ENCODE measurements at places on chromosomes 3 and 15.

- DNase-seq: peak; percentile 21
Measured at GRCh38 chr15:33675246-33675645, 293.1 kb upstream of the CHRM5 start.

GRCh38 chr3:52046186-52046901 lies 10.0 kb downstream of the DUSP7 start:
- DNase-seq: peak; percentile 99

DNA sequence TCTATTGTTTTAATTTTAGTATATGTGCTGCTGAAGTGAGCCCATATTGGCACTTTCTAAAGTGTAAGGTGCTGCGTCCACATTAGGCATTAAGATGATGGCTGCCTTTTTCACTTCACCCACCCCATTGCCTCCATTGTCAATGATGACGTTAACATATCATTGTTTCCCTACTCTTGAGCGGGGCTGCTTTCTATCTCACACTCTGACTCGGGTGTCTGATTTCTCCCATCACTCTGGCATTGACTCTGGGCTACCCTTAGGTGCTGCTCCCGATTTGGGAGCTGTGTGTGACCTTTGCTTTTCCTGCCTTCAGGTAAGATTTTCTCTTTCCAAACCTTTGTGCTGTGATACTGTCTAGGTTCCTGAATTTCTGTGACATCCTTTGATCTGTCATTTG lies 28.8 kb downstream of the CGNL1 start:
- no peak for DNase-seq

DNA sequence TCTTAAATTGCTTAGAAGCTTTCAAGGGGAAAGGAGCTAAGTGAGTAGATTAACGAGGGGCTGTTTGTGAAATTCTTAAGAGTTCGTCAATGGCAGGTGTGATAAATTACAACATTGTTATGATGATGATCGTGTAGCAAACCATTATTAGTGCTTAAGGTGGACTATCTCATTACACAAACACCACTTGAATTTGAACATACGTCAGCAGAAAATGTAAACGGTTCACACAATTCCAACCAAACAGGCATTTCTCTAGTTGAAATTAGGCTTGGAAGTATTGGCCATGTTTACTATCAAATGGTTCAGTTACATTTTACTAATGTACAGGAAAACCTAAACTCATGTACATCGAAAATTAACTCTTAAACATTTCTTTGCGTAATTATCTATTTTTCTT lies 102.8 kb downstream of the PYDC2 start:
- no peak for DNase-seq

DNA sequence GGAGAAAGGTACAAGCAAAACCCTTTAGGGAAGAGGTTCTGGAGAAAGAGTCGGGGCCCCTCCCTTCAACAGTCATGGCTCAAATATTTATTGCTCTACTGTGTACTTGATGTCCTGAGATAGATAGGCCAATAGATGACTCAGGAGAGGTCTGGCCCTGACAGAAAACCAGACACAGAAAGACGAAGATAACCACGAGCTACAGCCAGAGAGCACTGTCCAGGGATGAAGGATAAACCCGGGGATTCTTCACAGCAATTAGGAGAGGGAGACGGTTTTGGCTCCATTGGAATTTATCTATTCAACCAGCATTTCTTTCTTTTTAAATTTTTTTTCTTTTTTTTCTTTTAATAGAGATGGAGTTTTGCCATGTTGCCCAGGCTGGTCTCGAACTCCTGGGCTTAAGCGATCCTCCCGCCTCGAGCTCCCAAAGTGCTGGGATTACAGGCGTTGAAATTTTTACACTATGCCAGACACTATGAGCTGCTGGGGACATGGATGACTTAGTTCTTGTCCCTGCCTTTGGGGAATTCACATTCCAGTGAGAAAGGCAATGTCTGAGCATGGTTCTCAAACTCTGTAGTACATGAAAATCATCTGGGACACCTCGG lies 4.6 kb upstream of the CIDEC start:
- peak; percentile 95 for DNase-seq

GRCh38 chr3:83002869-83003445 lies 1241.5 kb upstream of the GBE1 start:
- DNase-seq: no peak

DNA sequence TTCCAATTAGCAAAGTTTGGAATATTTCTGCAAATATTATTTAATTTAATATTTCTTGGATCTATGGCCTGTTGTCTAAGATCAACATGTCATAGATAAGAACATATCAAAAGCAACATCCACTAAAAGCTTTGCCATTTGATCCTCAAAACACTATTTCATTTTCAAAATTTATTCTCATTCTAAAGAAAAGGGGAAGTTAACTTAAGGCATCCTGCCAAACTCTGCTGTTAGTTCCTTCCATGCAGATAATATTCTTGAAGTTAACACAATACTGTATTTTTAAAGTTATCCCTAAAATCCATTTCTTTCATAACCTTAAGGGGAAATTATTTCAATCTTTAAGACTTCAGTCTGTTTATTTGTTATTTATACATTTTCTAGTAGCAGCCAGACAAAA lies 28.2 kb upstream of the GBE1 start:
- DNase-seq: no peak

DNA sequence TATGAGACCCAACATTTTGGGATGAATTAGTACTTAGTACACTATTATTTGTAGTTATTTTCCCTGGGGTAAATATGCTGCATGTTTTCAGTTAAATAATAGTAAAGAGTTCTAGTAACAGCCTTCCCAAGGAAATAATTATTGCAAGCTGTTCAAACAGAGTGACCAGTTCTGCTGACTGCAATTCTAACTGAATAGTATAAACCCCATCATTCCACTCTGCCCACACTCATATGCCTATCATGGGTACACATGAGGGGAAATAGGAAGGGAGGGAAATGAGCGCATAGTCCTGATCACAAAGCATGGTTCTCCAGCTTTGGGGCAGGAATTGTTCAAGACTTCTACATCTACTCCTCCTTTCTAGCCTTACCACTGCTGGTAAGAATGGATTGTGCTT lies 18.7 kb downstream of the UQCC5 start:
- DNase-seq: peak; percentile 10

GRCh38 chr3:174208161-174208560 lies 651.0 kb upstream of the NAALADL2 start:
- DNase-seq: no peak

GRCh38 chr3:30933478-30934207 lies 39.2 kb upstream of the GADL1 start:
- DNase-seq: no peak

- no peak for DNase-seq
Measured at GRCh38 chr3:161852744-161853143, 356.1 kb downstream of the OTOL1 start.

GRCh38 chr15:45157974-45158373 lies 28.2 kb downstream of the DUOX1 start:
- DNase-seq: peak; percentile 86

DNA sequence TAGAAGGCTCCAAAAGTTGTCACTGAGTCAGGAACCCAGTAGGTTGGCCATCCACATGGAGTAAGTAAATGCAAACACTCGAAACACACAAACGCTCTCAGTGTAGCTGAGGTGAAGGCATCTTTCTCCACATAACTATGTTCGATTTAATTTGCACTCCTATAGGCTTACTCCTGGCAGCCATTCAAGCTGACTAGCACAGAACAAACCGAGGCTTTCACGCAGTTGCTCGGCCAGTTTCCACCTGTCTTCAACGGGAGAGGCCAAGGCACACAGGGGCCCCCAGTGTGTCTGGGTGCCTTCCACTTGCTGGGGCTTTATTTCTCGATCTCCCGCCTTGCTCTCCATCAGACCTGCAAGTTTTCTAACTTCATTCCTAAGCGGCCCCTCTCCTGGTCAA lies 18.9 kb downstream of the RGMA start:
- no peak for DNase-seq

- DNase-seq: no peak
Measured at GRCh38 chr15:75663931-75664421, 16.3 kb downstream of the SNX33 start.

GRCh38 chr15:39127925-39128617 lies 452.8 kb upstream of the THBS1 start:
- peak; percentile 97 for DNase-seq

DNA sequence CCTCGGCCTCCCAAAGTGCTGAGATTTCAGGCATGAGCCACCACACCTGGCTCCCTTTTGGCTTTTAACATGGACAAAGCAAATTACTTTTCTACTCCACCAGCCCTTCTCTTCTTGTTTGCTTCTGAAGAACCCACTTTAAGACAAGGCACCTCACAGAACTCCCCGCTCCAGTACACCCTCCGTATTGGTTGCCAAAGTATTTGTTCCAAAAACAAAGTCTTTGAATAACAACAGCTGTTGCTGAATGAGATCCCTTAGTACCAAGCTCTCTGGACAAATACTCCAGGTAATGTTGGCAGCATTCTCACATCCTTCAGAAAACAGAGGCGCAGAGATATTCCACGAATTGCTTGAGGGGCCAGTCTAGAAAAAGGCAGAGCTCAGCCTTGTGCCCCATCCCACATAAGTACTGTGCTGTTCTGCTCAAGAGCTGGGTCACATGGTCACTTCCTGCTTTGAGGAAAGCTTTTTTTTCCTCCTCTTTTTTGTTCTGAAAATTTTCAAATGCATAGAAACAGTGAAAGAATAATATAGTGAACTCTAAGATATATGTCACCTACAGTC lies 7.3 kb upstream of the CHCHD6 start:
- no peak for DNase-seq

GRCh38 chr3:124800511-124801258 lies 70.4 kb downstream of the UMPS start:
- DNase-seq: peak; percentile 85

DNA sequence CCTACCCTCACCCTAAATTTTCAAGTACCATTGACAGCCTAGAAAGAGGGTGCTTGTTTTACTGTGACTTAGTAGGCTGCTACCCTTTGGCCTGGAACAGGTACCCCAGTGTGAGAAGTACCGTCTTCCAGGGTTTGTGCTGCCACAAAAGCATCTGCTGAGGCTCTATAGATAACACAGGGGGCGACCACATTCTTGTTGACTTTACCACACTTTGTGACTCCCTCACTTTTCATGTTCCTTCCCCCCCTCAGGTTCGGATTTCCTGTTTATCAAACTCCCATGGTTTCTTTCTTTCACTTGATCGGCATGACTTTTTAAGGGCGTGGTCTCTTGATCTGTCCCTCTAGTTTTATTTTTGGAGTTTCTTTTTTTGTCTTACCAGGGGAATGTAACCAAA lies 23.5 kb downstream of the EXOG start:
- no peak for DNase-seq

- DNase-seq: peak; percentile 31
Measured at GRCh38 chr3:46187876-46188275, 20.2 kb downstream of the CCR1 start.

GRCh38 chr15:49082960-49083359 lies 36.7 kb upstream of the SECISBP2L start:
- peak; percentile 86 for DNase-seq

DNA sequence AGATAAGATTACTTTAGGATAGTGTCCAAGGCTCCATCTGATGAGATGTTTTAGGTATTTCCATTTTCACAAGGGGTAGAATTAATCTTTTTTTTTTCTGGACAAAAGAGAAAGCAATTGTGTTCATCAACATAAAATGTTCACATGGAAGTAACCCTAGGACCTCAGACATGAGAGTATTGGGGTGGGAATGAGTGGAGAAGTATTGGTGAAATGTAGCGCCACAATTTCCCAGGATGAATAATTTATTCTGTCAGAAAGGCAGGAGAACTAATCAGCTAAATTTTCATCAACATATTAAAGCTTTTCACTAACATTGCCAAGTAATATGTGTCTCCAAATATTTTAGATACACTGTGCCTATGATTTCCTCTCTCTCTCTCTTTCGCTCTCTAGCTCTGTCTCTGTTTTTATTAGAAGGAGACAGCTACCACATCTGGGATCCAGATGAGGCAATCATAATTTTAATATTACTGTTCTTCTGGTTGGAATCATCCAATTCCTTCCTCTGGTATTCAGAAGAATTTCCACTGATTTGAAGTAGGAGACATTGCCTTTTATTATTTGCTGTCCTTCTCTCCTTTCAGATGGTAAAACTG lies 21.6 kb upstream of the ZNF280D start:
- peak; percentile 45 for DNase-seq

- no peak for DNase-seq
Measured at GRCh38 chr15:45165536-45165935, 22.2 kb downstream of the SHF start.

GRCh38 chr3:170096342-170096741 lies 58.5 kb downstream of the GPR160 start:
- no peak for DNase-seq

DNA sequence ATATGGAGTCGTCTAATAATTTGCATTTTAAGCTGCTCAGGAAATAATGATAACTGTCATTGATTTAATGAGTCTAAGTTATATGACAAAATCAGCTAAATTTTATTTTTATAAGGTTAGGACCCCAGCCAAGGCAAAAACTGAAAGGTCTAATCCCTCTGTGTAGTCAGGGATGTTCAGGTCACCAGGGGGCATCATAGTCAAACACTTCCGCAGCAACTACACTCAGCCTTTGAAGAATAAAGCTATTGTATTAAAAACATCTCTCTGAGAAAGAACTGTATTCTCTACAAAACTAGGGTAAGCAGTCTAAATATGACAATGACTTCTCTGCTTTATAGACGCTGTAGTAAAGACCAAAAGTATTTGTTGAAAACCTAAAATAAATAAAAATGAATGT lies 15.0 kb downstream of the INTS14 start:
- DNase-seq: no peak

DNA sequence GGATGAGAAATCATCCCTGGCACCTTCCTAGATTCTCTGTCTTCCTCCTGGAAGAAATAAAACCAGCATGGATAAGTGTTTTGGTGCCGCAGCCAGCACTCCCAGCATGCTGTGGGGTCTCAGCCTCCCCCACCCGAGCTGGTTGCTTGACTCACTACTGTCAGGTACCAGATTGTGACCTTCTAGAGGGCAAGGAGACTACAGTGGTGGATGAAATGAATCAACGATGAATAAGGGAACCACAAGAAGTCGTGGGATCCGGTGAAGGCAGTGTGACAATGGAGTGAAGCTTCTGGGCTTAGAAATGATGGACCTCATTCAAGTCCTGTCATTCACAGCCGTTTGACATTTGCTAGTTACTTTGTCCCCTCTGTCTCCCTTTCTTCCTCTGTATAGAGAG lies 50.2 kb upstream of the SLCO3A1 start:
- no peak for DNase-seq

GRCh38 chr15:100683434-100683833 lies 81.0 kb downstream of the ASB7 start:
- DNase-seq: no peak

DNA sequence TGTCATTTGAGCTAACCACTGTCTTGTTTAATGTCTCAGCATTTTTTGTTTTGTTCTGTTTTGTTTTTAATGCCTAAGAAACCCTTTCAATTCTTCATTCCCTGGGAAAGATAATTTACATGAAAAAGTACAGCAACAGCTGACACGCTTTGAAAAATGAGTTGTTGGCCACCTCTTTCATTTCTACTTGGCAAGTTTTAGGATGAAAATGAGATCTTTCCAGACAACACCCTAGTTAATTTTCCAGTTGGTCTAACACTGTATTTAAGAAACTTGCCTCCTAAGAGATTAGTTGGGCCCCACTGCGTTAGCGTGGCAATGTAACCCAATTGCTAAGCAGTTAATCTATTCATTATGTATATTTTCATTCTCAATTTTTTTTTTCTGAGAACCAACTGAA lies 194.0 kb upstream of the LRRN1 start:
- no peak for DNase-seq

- peak; percentile 27 for DNase-seq
Measured at GRCh38 chr3:197365586-197365985, 67.2 kb upstream of the DLG1 start.

- no peak for DNase-seq
Measured at GRCh38 chr15:82950295-82950694, 2.2 kb downstream of the HOMER2 start.
